ENCODE measurements at places on chromosomes 5 and 9. TPM values are rescaled to one million over a fixed set of nuclear protein-coding genes. Genes with fewer than 3 reads are reported as not detected.

NRG2 gene
- 0.13 TPM for total RNA-seq

SH3GLB2 gene
- total RNA-seq = 69.0 TPM

NUP155 gene
- total RNA-seq = 82.4 TPM

GRIA1 gene
- 0.52 TPM for total RNA-seq

GRCh38 chr9:2087500-2088313 lies 72.6 kb downstream of the SMARCA2 start:
- no peaks in the 10 kb centered on the region for H3K36me3 ChIP-seq
- no peaks in the 10 kb centered on the region for H3K4me1 ChIP-seq
- no peak for DNase-seq
- no peak overlapping the region for H3K27ac ChIP-seq
- H3K4me3 ChIP-seq = no peak overlapping the region
- no peaks in the 10 kb centered on the region for H3K27me3 ChIP-seq

GRCh38 chr9:127133739-127134167 lies 11.3 kb upstream of the ANGPTL2 start:
- no peaks in the 10 kb centered on the region for H3K36me3 ChIP-seq
- no peaks in the 10 kb centered on the region for H3K27me3 ChIP-seq
- no peak overlapping the region for H3K4me3 ChIP-seq
- DNase-seq = peak; percentile 47

GRCh38 chr9:2066312-2067273 lies 51.4 kb downstream of the SMARCA2 start:
- no peak overlapping the region for H3K4me3 ChIP-seq
- H3K4me1 ChIP-seq = no peaks in the 10 kb centered on the region
- no peaks in the 10 kb centered on the region for H3K27me3 ChIP-seq
- no peak overlapping the region for H3K27ac ChIP-seq

DNA sequence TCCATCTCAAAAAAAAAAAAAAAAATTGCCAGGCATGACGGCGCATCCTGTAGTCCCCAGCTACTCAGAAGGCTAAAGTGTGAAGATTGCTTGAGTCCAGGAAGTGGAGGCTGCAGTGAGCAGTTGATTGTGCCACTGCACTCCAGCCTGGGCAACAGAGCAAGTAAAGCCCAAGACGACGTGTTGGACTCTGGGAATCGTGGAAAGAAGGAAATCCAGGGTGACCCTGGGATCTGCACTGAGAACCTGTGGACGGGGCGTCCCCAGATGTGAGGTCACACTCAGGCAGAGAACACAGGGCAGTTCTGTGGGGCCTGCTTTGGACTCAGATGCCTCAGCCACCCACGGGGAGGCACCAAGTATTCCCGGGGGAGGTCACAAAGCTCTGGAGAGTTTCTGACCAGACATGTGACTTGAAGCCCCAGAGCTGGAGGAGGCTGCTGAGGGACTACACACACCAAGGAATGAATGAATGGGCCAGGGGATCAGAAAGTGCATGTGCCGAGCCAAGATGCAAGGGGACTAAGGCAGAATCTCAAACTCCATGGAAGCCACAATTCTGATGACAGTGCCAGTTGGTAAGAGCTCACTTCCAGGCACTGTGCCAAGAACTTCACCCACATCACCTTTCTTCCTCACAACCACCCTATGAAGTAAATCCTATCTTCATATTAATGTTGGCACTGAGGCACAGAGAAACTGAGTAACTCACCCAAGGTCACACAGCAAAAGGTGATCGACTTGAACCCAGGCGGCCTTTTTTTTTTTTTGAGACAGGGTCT lies 12.9 kb downstream of the DYNC2I2 start:
- H3K4me1 ChIP-seq = no peaks in the 10 kb centered on the region
- no peaks in the 10 kb centered on the region for H3K27me3 ChIP-seq
- H3K27ac ChIP-seq = no peak overlapping the region

DNA sequence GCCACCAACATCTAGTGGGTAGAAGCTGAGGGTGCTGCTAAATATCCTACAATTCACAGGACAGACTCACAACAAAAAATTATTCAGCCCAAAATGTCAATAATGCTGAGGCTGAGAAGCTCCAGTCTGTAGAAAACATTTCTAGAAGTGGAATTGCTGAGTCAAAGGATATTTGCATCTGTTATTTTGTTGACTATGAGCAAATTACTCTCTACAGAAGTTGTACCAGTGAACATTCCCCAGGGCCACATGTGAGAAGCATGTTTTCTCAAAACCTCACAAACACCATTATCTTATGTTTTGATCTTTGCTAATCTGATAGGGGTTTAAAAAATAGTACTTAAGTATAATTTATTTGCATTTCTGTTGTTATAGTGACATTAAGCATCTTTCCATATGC lies 15.4 kb downstream of the ITK start:
- H3K27me3 ChIP-seq = no peaks in the 10 kb centered on the region
- H3K4me3 ChIP-seq = no peak overlapping the region
- H3K4me1 ChIP-seq = no peaks in the 10 kb centered on the region
- no peak for DNase-seq
- H3K27ac ChIP-seq = no peak overlapping the region
